ENCODE measurements at places on chromosomes 11 and 22.

DNA sequence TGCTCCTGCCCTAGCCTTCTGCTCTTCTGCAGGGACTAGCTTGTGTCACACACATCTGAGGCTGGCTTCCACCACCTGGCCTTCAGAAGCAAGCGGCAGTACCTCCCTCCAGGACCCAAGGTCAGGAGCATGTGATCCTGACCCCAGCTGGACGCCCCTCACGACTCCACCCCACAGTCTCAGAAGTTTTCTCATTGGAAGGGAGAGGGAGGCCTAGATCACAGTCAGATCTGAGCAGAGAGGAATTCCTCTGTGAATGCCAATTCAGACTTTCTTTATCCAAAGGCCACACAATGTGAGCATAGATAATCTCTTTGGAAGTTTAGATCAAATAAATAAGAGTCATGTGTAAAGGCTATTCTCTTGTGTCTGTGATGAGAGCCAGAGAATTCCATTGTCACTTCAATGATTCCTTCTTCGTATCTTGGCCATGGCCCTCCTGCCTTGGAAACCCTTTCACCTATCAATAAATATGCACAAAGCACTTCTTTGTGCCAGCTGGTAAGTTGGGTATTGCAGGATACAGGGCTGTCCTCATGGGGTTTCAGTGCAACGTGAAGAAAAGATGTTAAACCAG is 142.9 kb downstream of the SNX19 start:
- DNase-seq, result no peak

DNA sequence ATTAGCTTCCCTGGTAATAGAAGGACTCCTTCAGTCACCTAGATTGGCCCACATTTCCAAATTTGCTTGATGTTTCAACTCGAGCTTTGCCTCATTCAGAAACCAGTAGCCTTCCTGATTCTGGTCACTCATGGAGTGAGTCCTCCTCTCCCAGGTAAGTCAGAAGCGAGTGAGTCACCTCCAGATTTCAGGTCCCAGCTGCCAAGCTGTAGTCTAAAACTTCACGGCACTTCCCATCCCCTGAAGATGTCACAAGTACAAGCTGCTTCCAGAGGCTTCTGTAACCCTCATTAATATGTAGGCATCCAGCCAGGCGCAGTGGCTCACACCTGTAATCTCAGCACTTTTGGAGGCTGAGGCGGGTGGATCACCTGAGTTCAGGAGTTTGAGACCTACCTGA is 23.5 kb downstream of the ARHGAP8 start:
- no peak for DNase-seq

- no peak for DNase-seq
Measured at GRCh38 chr11:13297917-13298356, 20.3 kb downstream of the BMAL1 start.

DNA sequence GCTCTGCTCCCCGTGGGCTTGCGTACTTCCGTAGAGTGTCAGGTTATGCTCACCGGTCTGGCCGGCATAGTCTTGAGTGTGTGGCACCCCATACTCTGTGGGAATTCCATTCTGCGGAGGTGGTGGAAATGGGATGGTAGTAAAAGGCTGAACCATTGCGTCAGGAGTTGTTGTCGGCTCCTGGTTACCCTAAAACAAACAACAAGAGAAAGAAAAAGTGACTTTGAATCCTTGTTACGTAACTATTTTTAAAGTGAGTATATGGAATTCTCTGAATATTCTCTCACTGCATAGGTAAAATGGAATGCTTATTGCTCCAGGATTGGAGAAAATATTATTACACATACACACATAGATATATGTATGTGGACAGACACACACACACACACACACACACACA is 92.1 kb downstream of the APOL5 start:
- no peak for DNase-seq

DNA sequence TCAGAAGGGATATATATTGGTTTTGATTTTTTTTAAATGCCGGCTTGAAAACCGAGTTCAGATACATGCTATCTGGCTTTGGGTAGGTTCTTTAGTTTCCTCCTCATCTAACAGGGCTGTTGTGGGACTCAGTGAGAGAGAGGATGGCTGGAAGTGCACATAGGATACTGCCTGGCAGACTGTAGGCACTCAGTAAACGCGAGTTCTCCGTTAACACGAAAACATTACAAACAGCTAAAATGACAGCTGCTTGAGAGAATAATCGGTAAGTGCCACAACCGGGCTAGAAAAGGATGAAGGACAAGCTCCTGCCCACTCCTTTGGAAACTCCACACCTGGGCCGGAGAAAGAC is 369 bp downstream of the XRRA1 start:
- no peak for DNase-seq

All from stimulated activated CD8-positive, alpha-beta memory T cell treated with anti-CD3 and anti-CD28 coated beads, Interleukin-7, amount 100 ng/mL, for 48 hours (primary cell).